ENCODE measurements at places on chromosomes 3 and 15. TPM values are rescaled to one million over a fixed set of nuclear protein-coding genes. Genes with fewer than 3 reads are reported as not detected.

DNA sequence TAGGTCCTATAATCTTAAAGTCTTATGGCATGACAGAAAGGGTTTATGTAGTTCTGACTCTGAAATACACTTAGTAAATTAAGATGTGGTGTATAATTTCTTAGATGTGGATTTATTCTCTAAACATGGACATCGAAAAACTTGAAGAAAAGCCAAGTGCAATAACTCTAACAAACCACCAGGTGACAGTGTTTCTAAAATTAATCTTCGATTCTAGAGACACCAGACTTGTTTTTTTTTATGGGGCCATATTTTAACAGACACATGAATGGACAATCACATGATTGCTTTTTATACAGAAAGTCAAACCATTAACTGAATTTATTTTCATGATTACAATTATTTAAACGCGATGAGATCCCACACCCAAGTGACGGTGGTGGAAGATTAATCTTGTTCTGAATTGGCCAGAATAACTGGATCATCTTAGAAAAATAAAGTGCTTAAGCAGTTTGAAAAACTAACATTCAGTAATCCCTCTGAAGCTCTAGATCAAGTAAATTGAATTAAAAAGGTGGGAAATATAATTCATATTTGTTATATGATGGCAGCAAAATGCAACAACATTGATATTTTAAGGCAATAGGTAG, 305.1 kb downstream of the LSAMP start:
- DNase-seq = no peak

DNA sequence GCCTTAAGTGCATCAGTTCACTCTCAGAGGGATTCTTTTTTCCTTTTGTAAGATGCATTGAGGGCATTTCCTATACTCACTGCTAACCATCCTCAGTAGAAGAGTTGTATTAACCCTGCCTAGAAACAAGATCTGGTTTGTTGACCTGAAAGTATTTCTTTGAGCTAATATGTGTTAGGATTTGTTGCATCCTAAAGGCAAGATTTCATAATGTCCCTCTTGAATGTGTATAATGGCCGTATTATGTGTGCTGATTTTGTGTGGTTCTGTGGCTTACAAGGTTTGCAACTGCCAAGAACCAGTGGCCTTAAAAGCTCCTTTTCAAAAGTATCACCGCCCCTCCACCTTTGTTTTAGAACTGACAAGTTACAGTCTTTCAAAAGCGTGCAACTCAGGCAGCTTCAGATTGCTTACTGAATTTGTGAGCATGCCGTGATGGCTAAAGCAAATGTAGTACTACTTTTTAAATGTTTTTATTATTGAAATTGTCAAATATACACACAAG, 182.0 kb upstream of the BHLHE40 start:
- DNase-seq = no peak

DNA sequence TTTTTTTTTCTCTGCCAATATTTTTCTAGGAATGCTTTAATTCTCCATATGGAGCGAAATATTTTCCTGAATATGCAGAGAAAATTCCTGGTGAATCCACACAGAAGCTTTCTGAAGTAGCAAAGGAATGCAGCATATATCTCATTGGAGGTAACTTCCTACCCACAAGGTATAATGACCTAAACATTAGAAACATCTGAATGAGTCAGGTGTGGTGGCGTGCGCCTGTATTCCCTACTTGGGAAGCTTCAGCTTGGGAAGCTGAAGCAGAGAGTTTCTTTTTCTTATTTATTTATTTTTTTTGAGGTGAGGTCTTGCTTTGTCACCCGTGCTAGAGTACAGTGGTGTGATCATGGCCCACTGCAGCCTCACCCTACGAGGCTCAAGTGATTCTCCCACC, 5.2 kb downstream of the NIT2 start:
- DNase-seq = no peak

GRCh38 chr3:148450819-148451218, 246.9 kb upstream of the AGTR1 start:
- DNase-seq = no peak

GRCh38 chr15:31136016-31136415, 34.5 kb upstream of the TRPM1 start:
- no peak for DNase-seq

- DNase-seq = no peak
These were observed 54.4 kb downstream of the GTF2E1 start for GRCh38 chr3:120796976-120797375.

- DNase-seq = no peak
These were observed 9.6 kb upstream of the FAM107A start for GRCh38 chr3:58586776-58587192.

DNA sequence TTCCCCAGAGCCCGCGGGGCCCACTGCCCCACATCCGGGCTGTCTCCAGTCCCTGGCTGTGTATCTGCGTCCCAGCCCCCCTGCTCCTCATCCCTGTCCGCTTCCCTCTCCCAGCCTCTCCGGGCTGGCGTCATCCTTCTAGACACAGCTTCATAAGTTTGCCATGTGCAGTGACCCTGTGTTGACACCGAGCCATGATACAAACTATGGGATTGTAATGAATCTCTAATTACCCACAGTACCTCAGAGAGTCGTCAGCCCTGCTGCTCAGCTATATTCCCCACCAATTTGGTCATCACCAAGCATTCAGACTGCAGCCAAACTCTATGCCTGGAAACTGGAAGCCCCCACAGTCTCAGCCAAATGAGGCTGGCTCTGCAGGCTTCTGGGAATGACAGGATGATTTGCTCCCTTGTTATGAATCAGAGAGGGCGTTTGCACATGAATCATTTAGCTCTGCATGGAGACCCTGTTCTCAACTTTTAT, 466.1 kb upstream of the ATP11B start:
- DNase-seq = no peak

- DNase-seq = no peak
These were observed 23.0 kb upstream of the MUC20 start for GRCh38 chr3:195697582-195698324.

GRCh38 chr3:144084929-144085328, 113.3 kb downstream of the DIPK2A start:
- DNase-seq = no peak

GRCh38 chr3:536417-536813, 339.9 kb downstream of the CHL1 start:
- DNase-seq = no peak

DNA sequence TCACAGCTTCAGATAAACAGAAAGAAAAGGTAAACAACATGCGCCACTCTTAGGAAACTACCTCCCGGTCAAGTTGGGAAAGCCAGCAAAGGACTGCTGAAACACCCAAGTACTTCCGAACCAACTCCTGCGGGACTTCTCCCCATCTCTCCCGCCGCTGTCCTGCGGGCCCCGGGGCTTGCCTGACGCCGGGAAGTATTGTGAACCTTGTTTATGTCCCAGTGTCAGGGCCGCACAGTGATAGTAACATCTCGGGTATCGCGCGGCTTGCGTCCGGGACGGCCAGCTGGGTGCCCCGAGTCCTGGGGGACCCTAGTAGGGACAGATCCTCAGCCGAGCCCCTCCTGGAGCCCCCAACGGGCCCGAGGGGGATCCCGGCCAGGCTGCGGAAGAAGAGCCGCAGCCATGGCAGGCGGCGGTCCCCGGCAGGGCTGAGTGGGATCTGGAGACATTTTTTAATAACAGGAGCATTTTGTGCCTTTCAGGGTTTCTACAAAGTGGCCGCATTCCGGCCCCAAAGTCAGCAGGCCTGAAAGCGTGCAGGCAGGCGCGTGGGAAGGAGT, 756 bp downstream of the CLPX start:
- peak; percentile 62 for DNase-seq

DNA sequence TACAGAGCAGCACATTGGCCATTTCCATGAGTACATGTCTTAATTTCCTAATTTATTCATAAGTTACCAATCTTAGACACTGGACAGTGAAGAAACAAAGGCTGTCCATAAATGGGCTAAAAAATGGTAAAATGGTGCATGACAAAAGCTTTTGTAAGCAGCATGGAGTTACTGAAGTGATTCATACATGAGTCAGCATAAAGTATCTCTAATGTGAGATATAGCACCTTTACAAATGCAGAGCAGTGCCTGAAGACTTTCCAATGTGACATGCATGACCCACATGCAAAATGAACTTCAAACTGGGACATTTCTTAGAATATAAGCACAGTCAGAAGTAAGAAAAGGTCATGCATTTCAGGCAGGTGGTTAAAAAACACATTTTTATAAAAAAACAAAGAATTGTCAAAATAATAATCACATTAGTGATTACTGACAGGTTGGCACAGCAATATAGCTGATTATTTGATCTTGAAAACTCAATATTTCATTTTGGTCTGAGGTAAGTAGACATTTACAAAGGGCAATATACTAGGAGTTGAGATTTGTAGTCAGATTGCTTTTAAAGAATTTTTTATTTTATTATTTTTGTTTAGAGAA, 299.3 kb downstream of the PLCL2 start:
- DNase-seq = no peak

GRCh38 chr3:159771865-159772611, 216.6 kb upstream of the IL12A start:
- DNase-seq = no peak

- no peak for DNase-seq
These were observed 78.8 kb downstream of the CLDN11 start for GRCh38 chr3:170497207-170498095.

DNA sequence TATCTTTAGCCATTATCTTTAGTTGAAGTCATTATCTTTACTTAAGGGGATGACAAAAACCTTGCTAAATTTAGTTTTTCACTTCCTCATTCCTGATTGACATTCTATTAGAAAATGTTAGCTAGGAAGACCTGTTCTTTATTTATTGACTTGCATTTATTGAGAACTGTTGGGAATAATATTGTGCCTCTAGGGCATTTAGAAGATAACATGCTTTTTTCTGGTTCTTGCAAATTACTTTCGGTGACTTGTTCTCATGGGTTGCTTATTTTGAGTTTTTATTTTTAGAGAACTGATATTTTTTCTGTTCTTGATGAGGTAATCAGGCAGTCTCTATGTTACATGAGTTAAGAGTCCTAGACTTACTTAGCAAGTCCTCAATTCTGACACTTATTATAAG, 48.3 kb upstream of the CTDSPL start:
- DNase-seq = no peak

DNA sequence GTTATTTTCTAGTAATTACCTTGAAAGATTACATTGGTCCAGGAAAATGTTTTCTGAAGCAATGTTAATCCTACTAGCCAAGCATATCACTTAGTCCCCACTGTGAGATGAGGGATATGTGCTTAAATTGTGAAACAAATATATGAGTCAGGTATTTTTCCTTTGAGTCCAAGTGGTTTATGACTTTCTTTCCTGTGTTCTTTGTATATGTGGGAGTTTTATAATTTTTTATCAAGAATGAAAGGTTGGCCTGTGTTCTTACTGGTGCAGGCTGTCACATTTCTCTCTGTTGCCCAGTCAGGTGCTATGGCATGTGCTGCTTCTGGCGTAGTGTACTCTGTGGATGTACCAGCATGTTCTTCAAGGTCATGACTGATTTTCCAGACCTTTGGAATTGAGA, 147.4 kb downstream of the CMSS1 start:
- DNase-seq = no peak

- no peak for DNase-seq
These were observed 45.2 kb downstream of the RGMA start for GRCh38 chr15:93043621-93044300.

- no peak for DNase-seq
These were observed 126.2 kb upstream of the BHLHE40 start for GRCh38 chr3:4852780-4853748.

GRCh38 chr3:129836381-129837064, 57.0 kb downstream of the TMCC1 start:
- no peak for DNase-seq

The CTSH gene
- polyA plus RNA-seq = 156 TPM

The EPHB1 gene
- polyA plus RNA-seq = 0.46 TPM

The SLC7A14 gene
- 0.05 TPM for polyA plus RNA-seq

The CPLX3 gene
- 1.1 TPM for polyA plus RNA-seq

The MYL3 gene
- polyA plus RNA-seq = 0.50 TPM

The SNTN gene
- 0.16 TPM for polyA plus RNA-seq

The SPINT1 gene
- polyA plus RNA-seq = 33.8 TPM

The AHSG gene
- 0.23 TPM for polyA plus RNA-seq

The PHC3 gene
- polyA plus RNA-seq = 11.7 TPM

The SMCO1 gene
- 0.02 TPM for polyA plus RNA-seq

The PPARG gene
- 8.8 TPM for polyA plus RNA-seq

The ITGA11 gene
- 0.21 TPM for polyA plus RNA-seq

The CPA3 gene
- polyA plus RNA-seq = 1.0 TPM

The MSL2 gene
- polyA plus RNA-seq = 37.4 TPM

The KNG1 gene
- 0.30 TPM for polyA plus RNA-seq

Data from thymus (tissue), 14 donors.